ENCODE measurements at places on chromosomes 11 and 22. TPM values are rescaled to one million over a fixed set of nuclear protein-coding genes. Genes with fewer than 3 reads are reported as not detected.

DMC1 gene
- total RNA-seq: 0.34 TPM

TMEM151A gene
- total RNA-seq: not detected

SERPING1 gene
- total RNA-seq: 69.8 TPM

RAG1 gene
- total RNA-seq: 0.76 TPM

POTEH gene
- not detected for total RNA-seq

SLC15A3 gene
- 9.6 TPM for total RNA-seq

OR52B6 gene
- total RNA-seq: not detected

BIRC3 gene
- total RNA-seq: 2.3 TPM

P2RY2 gene
- 90.9 TPM for total RNA-seq

MIOX gene
- total RNA-seq: not detected

THRSP gene
- 2.5 TPM for total RNA-seq
